Caki2 (cell line): ENCODE measurements at places on chromosomes 6 and 20. TPM values are rescaled to one million over a fixed set of nuclear protein-coding genes. Genes with fewer than 3 reads are reported as not detected.

Gene EPHA7
- total RNA-seq, result not detected in 2 replicates

- no peak for DNase-seq
Observed at GRCh38 chr6:75206576-75207342, 906 bp upstream of the COL12A1 start.

DNA sequence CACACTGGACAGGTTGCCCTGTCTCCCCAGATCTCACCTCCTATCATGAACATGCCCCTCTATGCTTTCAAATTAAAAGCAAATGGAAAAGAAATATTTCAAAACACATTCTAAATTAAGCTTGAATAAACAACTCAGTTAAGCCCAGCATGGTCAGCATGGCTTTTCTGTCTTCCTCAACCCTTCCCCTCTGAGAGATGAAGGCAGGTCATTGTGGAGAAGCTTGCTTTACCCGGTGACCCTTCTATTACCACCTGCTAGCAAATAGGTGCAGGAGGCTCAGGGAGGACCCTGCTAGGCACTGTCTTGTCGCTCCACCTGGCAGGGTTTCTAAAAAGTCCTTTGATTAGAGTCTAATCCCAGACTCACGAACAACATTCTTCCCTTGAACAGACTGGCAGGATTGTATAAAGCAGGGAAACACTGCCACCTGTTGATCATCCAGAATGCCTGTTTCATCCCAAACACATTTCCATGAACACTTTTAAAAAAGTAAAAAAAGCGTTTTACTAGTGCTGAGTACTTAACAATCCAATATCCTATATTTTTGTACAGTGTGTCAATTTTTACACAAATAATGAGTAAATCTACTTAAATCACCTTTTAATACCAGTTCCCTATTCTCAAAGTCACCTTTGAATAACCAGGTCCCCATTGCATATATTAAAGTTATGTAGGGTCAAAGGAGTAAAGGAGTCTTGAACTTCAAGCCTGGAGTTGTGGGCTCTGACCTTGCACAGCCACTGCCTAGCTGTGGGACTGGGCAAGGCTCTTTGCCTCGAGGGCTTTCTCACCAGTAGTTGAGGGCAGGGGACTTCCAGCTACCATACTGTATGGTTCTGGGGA, 75.5 kb downstream of the GPR6 start:
- peak; percentile 22 for DNase-seq

DNA sequence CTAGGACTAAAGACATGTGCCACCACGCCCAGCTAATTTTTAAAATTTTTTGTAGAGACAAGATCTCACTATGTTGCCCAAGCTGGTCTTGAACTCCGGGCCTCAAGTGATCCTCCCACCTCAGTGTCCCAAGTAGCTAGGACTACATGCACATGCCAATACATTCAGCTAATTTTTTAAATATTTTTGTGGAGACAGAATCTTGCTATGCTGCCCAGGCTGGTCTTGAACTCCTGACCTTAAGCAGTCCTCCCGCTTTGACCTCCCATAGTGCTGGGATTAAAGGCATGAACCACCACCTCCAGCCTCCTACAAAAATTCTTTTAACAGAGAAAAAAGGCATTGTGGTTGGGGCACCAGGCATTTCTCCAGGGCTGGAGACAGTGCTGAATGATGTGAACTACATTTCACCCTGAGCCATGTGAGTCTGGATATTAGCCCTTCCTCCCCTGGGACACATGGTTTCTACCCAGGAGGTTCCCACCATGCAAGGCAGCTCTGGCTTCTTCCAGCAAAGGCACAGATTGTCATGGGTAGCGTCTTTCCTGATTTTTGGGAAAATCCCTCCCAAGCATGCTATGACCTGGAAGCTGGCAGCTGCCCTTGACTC, 36.3 kb upstream of the CMTR1 start:
- no peak for DNase-seq

DNA sequence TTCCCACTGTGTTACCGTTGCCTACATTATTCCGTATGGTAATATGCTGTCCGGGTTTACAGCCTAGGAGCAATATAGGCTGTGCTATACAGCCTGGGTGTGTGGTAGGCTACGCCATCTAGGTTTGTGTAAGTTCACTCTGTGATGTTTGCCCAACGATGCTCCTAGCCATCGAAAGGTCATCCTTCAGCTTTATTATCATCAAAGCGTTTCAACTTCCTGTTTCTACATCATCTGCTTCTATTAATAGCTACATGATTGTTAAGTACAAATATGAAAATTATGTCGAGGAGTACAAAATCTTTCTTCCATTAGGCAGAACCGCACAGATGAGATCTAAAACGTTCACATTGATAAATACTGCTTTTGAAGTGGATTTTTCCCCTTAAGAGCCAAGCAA, 69.9 kb downstream of the PPP1R14C start:
- DNase-seq, result no peak
